ENCODE measurements at places on chromosomes 13 and 19.
A peak's percentile ranks its signal among the peaks of the same experiment; 100 is the strongest.

DNA sequence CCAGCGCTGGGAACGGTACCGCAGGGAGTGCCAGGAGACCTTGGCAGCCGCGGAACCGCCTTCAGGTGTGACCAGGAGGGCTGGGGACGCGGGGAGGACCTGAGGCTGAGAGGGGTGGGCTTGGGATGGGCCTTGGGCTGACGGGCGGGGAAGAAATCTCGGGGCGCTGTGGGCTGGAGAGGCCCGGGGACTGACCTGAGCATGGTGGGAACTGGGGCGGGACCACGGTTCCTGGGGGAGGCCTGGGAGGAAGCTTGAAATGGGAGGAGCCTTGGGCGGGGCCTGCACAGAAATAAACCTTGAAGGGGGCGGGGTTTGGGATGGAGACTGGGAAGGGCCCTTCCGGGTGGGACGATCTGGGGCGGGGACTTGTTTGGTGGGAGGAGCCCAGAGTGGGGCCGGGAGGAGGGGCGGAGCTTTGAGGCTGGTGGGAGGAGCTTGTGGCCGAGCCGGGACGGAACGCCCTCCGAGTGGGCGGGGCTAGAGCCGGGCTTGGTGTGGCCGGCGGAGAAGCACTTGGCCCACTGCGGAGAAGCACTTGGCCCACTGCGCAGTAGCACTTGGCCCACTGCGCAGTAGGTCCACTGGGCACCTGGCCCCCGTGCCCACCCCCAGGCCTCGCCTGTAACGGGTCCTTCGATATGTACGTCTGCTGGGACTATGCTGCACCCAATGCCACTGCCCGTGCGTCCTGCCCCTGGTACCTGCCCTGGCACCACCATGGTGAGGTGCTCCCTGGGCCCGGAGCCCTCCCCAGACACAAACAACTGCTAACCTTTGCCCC, 2.8 kb downstream of the GIPR start:
- no peak overlapping the region for H3K4me3 ChIP-seq
- H3K36me3 ChIP-seq: no peaks in the 10 kb centered on the region
- H3K27ac ChIP-seq: no peak overlapping the region
- no peak for DNase-seq
- peaks cover 35% of the 10 kb centered on the region for H3K4me1 ChIP-seq
- H3K27me3 ChIP-seq: peaks cover 8% of the 10 kb centered on the region

GRCh38 chr13:74891610-74892009, 590.4 kb downstream of the TBC1D4 start:
- H3K4me1 ChIP-seq: no peaks in the 10 kb centered on the region
- no peak for DNase-seq
- no peak overlapping the region for H3K4me3 ChIP-seq
- H3K27ac ChIP-seq: no peak overlapping the region
- no peaks in the 10 kb centered on the region for H3K27me3 ChIP-seq
- H3K36me3 ChIP-seq: no peaks in the 10 kb centered on the region

DNA sequence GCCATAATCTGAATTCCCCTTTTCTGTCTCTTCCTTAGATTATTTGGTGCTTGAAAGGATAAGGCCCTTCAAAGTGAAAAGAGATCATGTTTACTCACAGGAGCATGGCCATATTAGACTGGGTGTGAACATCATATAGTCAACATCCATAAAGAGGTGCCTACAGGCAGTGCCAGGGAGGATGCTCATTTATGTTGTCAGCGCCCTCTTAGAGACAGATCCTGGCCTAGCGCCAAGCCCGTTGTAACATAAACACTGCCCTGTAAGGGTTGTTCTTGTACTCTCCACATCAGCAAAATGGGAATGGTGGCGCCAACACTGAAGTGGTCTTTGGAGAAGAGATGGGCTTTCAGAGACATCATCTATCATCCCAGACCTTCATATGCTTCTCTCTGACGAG, 16.1 kb downstream of the PCDH8 start:
- no peak overlapping the region for H3K27ac ChIP-seq
- H3K4me3 ChIP-seq: no peak overlapping the region
- DNase-seq: no peak
- no peaks in the 10 kb centered on the region for H3K27me3 ChIP-seq
- H3K36me3 ChIP-seq: no peaks in the 10 kb centered on the region

DNA sequence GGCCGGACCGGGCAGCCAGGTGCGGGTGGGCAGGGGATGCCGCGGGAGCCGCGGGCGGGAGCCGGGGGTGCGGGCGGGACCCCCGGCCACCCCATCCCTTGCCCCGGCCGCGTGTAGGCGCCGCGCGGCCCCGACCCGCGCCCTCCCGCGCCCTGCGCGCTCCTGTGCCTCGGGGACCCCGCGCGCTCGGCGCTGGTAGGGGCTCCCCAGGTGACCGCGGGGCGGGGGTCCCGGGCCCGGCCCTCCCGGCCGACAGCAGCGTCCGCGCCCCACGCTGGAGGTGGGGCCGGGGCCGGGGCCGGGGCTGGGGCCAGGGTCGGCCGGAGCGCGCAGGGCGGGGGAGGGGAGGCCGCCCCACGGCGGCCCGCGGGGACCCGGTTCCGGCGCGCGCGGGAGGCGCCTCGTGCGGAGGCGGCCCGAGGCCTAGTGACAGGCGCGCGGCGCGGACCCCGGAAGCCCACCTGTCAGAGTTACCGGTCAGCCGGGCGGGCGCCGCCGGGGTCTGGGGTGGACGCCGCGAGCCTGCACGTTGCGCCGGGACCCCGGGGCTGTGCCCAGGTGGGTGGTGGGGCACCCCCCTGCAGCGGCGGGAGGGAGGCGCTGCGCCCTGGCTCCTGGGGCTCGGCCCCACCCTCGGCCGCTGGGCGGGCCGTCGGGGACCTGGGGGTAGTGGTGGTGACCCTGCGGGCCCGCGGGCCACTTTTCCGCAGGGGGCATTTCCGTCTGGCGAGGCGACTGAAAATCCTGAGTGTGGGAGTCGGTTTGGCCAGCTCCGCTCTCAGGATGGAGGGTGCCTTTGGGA, 518 bp downstream of the TFDP1 start:
- H3K4me1 ChIP-seq: peaks cover 29% of the 10 kb centered on the region
- DNase-seq: peak; percentile 43
- no peaks in the 10 kb centered on the region for H3K36me3 ChIP-seq
- peak overlapping the region; percentile 53 for H3K4me3 ChIP-seq
- no peaks in the 10 kb centered on the region for H3K27me3 ChIP-seq
- H3K27ac ChIP-seq: no peak overlapping the region

DNA sequence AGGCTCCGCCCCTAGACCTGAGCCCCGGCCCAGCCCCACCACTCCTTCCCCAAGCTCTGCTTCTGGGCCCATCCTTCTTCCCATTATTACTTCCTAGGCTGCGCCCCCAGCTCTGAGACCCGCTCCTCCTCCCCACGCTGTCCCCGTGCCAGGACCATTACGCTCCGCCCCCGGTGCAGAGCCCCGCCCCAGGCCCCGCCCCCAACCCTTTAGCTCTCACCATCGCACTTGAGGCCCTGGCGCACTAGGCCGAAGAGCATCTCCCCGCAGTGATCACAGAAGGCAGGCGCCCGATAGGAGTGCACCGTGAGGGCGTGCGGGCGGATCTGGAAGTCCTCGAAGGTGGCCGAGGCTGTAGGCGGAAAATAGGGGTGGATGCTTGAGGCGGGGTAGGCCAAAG, 6.2 kb downstream of the PRKD2 start:
- H3K27me3 ChIP-seq: no peaks in the 10 kb centered on the region
- H3K36me3 ChIP-seq: no peaks in the 10 kb centered on the region
- H3K4me3 ChIP-seq: no peak overlapping the region
- H3K27ac ChIP-seq: no peak overlapping the region
- no peak for DNase-seq

- no peak overlapping the region for H3K27ac ChIP-seq
- no peak overlapping the region for H3K4me3 ChIP-seq
- H3K27me3 ChIP-seq: no peaks in the 10 kb centered on the region
- DNase-seq: no peak
These were observed 50.3 kb upstream of the ANKRD10 start for GRCh38 chr13:110965038-110965754.

GRCh38 chr13:50731400-50731799, 112.1 kb downstream of the DLEU7 start:
- no peaks in the 10 kb centered on the region for H3K27me3 ChIP-seq
- no peaks in the 10 kb centered on the region for H3K4me1 ChIP-seq
- no peak overlapping the region for H3K4me3 ChIP-seq
- H3K27ac ChIP-seq: no peak overlapping the region
- DNase-seq: no peak

GRCh38 chr19:10760273-10760944, 42.5 kb downstream of the DNM2 start:
- peaks cover 61% of the 10 kb centered on the region for H3K4me1 ChIP-seq
- H3K27me3 ChIP-seq: no peaks in the 10 kb centered on the region
- H3K36me3 ChIP-seq: peaks cover 12% of the 10 kb centered on the region
- DNase-seq: no peak
- H3K4me3 ChIP-seq: no peak overlapping the region
- H3K27ac ChIP-seq: no peak overlapping the region

DNA sequence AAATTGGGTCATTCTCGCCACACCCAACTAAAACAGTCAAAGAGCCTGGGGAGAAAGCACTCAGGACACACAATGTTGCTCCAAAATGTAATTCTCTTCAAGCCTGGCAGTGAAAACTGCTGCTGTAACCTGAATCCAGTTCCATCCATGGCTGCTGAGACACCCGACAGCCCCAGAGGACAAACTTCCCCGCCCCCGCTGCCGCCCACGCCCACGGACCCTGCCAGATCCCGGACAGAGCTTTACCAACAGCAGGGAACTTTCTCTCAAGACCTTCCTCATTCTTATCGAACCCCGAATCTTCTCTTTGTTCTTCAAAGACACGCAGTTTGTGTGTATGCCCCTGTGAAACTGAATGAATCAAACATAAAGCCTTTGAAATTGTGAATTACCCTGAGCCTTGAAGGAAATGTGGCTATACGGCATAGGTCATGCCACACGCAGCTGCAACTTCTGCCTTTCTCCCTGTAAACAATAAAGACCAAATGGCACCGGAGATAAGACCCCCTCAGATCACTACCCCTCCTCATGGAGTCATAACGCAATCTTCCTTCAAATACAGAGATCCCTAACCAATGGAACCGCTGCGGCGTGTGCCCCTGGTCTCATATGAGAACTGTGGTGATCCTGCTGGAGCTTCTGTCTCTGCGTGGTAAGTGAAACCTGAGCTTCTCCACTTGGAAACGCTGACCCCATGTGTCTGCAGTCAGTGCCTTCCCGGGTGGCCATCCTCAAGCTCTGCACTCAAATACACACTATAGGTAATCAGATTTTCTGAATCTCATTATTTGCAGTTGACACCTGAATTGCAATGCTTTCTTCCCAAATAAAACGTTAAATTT, 4.8 kb upstream of the LAMP1 start:
- H3K36me3 ChIP-seq: no peaks in the 10 kb centered on the region
- peak overlapping the region; percentile 57 for H3K27ac ChIP-seq
- H3K4me1 ChIP-seq: peaks cover 16% of the 10 kb centered on the region
- DNase-seq: no peak
- H3K4me3 ChIP-seq: peak overlapping the region; percentile 39

DNA sequence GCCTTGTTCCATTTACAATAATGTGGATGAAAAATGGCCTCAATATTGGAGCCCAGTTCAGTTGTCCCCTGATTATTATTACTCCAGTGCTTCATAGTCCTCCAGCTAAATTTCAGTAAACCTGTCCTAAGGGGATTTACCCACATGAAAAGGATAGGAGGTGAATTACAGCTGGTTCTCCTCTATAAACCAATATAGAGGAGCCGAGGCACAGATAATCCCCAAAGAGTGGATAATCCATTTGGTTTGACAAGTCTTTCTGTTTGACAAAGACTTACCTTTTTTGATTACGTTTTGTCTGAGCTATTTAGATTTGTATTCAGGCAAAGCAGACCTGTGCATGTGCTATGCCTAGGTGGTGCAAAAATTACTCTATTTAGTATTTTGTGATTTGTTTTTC, 2.7 kb downstream of the CNMD start:
- H3K27ac ChIP-seq: no peak overlapping the region
- no peak overlapping the region for H3K4me3 ChIP-seq
- no peak for DNase-seq
- peaks cover 3% of the 10 kb centered on the region for H3K36me3 ChIP-seq
- H3K4me1 ChIP-seq: peaks cover 13% of the 10 kb centered on the region

GRCh38 chr13:24292481-24292880, 16.9 kb upstream of the C1QTNF9 start:
- H3K27me3 ChIP-seq: no peaks in the 10 kb centered on the region
- no peak overlapping the region for H3K4me3 ChIP-seq
- H3K27ac ChIP-seq: no peak overlapping the region

- H3K27ac ChIP-seq: no peak overlapping the region
- H3K4me1 ChIP-seq: peaks cover 7% of the 10 kb centered on the region
- no peak overlapping the region for H3K4me3 ChIP-seq
These were observed 130.8 kb downstream of the DNAJC15 start for GRCh38 chr13:43154156-43154651.

GRCh38 chr19:48424694-48425219, 21.0 kb upstream of the GRWD1 start:
- no peaks in the 10 kb centered on the region for H3K4me1 ChIP-seq
- no peak overlapping the region for H3K4me3 ChIP-seq
- no peak overlapping the region for H3K27ac ChIP-seq
- no peak for DNase-seq

DNA sequence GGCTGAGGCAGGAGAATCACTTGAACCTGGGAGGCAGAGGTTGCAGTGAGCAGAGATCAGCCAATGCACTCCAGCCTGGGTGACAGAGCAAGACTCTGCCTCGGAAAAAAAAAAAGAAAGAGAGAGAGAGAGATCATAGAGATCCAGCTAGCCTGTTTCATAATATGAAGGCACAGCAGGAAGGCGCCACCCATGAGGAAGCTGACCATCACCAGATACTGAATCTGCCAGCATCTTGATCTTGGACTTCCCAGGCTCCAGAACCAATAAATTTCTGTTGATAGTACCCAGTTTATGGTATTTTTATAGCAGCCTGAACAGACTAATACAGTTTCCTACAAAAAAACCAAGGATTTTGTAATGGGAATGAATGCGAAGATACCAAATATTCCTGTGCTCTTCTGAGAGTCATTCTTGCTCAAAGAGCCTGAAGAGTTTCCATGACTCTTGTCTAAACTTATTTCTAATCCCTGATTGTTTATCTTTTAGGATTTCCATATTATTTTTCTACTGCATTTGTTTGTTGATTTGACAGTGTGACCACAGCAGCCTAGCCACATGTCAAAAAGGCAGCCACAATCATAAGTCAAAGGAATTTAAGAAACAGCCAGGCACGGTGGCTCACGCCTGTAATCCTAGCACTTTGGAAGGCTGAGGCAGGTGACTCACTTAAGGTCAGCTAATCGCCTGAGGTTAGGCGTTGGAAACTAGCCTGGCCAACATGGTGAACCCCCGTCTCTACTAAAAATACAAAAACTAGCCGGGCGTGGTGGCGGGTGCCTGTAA, 37.7 kb upstream of the PDCD5 start:
- no peak for DNase-seq
- no peaks in the 10 kb centered on the region for H3K4me1 ChIP-seq
- no peaks in the 10 kb centered on the region for H3K27me3 ChIP-seq
- H3K36me3 ChIP-seq: no peaks in the 10 kb centered on the region
- no peak overlapping the region for H3K27ac ChIP-seq

GRCh38 chr19:46480415-46480814, 9.1 kb upstream of the PNMA8A start:
- H3K36me3 ChIP-seq: no peaks in the 10 kb centered on the region
- peaks cover 5% of the 10 kb centered on the region for H3K4me1 ChIP-seq
- peak overlapping the region; percentile 68 for H3K27ac ChIP-seq
- H3K27me3 ChIP-seq: no peaks in the 10 kb centered on the region
